ENCODE measurements at places on chromosomes 12 and 14.

- no peak for DNase-seq
These were observed 146.4 kb downstream of the ADGRD1 start for GRCh38 chr12:131100031-131100674.

GRCh38 chr14:77544571-77544970 is 46.0 kb upstream of the ISM2 start:
- no peak for DNase-seq

DNA sequence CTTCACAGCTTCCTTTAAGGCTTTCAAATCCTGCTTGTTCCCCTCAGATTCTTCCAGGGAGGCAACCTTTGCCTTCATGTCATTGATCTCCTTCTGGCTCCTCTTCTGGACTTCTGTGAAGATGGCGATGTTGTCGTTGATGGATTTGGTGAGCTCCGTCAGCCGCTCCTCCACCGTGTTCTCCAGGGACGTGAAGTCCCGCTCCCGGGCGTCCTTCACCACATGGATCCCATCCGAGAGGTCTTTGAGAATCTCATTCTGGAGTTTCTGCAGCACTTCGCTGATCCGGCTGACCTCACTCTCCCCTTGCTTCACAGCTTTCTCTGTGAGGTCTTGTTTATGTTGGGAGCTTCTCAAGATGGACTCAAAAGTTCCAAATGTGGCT is 7.9 kb downstream of the CKAP4 start:
- DNase-seq, result no peak

- DNase-seq, result no peak
These were observed 9.6 kb downstream of the ARF3 start for GRCh38 chr12:48947727-48948126.

DNA sequence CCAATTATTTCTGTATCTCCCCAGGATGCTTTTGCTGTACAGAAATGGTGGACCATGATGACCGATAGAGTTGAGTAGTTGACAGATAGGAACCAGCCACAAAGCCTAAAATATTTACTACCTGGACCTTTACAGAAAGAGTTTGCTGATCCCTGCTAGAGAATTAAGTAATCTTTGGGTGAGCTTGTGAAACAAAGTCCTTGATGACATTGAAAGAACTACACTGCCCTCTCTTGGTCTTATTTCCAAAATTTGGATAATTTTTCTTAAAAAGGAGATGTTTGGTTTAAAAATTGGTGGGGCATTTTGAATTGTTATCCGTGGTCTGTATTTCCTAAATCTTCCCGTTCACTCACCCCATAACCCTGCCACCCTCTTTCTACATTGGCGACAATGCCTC is 13.7 kb upstream of the TCTN1 start:
- DNase-seq, result peak; percentile 88

GRCh38 chr12:48651681-48652080 is 30.4 kb downstream of the KANSL2 start:
- no peak for DNase-seq

GRCh38 chr12:45343269-45344051 is 127.6 kb downstream of the ANO6 start:
- no peak for DNase-seq
